ENCODE measurements at places on chromosomes 7 and 10.

DNA sequence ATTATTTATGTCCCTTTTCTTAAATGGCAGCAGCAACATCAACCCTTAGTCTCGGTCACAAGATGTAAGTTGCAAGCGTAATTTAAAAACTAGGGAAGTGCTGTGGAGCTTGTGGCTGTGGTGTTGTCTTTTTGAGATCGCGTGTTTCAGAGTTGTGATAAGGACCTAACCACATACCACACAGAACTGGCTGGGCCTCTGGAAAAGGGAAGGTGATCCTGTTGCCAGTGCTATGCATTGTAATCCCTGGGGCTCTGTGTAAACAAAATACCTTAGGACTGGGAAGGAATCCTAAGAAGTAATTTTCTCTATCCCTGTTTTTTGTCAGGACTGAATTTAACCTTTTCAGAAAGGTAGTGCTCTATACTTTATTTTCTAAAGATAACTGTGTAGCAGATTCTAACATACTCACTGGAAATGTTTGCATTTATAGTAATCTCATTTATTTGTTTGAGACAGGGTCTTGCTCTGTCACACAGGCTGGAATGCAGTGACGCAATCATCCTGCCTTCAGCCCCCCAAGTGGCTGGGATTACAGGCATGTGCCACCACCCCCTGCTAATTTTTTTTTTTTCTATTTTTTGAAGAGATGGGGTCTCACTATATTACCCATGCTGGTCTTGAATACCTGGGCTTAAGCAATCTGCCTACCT is 60.4 kb downstream of the INPP5F start:
- DNase-seq = peak; percentile 6

- no peak for DNase-seq
Measured at GRCh38 chr10:123200531-123200930, 46.3 kb downstream of the BUB3 start.

DNA sequence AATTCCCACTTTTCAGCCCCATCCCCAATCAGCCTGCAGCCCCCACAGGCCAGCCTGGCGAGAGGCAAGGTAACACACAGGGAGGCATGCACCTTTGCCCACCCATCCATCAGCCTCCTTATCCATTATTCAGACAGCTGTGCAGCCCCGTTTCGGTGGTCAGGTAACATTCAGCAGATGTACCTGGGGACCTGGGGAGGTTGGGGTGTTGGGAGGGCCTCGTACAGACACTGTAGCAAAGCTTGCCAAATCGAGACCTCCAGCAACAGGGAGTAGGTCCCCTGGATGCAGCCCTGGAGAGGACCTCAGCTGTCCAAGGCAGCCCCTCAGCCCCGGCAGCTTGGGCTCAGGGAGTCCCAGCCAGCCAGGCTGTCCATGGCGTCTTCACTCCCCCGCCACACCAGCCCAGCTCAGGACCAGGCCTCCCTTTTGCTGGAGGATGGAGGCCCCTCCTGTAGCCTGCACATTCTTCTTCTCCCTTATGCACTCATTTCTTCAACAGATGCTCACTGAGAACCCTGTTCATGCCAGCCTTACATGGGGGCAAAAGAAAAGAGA is 8.5 kb upstream of the DRGX start:
- DNase-seq = no peak

DNA sequence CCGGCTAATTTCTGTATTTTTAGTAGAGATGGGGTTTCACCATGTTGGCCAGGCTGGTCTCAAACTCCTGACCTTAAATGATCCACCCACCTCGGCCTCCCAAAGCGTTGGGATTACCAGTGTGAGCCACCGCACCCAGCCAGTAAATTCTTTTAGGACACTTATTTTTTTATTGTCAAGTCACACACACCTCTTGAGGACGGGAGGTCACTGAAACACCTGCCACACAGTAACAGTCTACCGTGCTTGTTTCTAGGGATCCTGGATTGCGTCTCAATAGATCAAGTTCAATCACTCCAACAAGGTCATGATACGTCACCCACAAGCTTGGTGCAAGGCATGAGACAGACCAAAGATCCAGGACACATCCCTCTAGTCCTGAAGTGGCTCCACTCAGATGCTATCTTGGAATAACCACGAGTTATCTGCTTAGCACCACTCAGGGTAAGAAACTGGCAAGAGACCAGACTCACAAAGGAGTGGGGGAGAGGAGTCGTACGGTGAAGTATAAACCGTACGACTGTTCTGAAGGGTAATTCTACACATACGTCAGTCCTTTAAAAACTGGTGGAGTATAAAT is 58.9 kb upstream of the NCAPG2 start:
- no peak for DNase-seq

DNA sequence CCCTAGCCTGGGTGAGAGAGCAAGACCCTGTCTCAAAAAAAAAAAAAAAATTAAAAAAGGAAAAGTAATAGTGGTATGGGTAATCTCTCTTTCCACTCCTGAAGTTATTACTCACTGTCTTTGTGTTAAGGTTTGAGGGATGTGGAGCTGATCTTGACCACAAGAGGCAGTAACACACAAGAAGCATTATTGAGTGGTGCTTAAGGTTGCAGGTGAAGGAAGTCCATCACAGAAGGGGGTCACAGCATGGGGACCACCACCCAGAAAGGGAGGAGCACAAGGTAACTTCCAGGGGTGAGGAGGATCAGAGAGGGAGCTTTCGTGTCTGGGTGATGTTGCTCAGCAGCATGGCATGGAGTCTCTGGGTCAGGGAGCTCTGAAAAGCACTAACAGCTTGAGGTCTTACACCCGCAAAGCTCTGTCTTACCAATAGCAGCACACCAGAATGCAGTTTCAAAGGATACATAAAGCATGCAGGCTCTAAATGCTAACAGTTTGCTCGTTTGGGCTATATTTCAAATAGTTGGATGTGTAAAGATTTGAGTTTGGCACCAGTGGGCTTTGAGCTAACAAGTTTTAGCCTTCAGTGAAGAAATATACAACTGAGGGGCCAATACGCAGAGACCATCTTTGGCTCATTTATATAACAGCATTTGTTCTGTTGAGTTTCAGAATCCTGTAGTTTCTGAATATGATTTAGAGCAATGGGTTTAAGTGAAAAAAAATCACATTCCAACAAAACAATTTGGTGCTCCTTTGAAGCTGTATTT is 100.4 kb upstream of the DNAJC1 start:
- DNase-seq = no peak

DNA sequence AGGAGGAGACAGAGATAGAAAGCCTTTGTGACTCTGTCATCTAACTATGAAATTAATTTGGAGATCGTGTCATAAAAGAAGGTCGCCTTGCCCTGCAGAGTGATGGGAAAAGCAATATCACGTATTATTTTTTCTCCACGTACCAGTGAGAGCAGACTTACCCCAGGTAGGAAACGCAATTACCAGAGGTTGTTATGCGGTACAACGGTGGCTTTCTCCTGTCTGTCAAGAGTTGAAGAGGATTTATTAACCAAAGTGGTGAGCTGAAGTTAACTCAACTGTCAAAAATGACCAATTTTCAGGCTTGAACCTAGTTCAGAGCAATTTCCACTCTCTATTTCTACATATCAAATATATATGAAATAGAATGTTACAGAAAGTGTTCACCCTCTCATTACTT is 282.6 kb upstream of the PFKP start:
- DNase-seq = no peak

DNA sequence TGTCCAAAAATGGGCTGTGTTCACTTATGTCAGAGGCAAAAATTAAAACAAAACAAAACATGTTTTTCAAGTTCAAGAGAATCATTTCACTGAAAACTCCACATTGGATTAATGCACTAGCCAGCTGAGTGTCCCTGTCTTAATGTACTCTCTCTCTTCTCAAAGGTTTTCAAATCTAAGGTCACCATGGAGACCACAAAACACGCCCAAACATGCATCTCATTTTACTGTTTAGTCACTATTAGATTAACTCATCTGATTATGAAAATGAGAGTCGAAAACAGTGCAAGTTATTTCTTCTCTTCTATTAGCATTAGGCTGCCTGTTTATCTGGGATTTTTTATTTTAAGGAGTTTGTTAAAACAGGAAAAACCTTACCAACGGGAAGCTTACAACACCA is 70.8 kb upstream of the ASAH2 start:
- DNase-seq = no peak

- DNase-seq = no peak
Measured at GRCh38 chr7:2812831-2813230, 31.3 kb downstream of the GNA12 start.

- DNase-seq = no peak
Measured at GRCh38 chr10:639001-639750, 50.3 kb downstream of the DIP2C start.

DNA sequence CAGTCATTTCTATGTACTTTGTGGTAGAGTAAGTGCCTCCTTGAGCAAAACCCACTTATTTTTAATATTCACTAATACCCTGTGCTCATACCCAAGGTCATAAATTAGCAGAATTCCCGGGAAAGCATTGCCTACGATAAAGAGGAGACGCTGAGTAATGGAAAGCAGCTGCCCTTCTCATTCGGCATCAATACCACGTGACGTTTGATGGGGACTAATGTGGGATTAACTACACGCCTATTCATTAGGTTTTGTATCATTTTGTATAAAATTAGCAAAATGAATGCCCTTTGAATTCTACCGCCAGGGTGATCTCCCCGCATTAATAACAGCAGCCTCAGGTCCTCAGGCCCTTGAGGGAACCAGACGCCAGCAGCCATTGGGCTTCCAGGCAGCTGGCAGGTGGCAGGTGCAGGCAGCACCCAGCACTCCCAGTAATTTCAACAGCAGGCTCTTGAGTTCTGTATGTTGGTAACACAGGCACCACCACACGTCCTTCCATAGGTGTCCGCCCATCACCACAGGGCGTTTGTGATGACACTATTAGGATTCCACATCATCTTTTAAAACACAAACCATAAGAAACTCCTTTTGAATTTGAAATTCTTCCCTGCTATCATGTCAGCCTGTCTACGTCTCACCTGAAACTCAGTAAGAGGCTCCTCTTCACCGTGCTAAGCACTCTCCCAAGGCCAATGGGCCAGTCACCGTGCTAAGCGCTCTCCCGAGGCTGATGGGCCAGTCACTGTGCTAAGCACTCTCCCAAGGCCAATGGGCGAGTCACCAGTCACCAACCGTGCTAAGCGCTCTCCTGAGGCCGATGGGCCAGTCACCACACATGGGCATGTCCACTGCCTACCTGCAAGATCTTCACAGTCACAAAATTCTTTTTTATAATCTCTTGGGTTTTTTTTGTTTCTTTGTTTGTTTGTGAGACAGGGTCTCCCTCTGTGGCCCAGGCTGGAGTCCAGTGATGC is 509.4 kb downstream of the PTPRN2 start:
- no peak for DNase-seq

- no peak for DNase-seq
Measured at GRCh38 chr7:85215098-85215497, 28.2 kb upstream of the SEMA3D start.

GRCh38 chr7:97499204-97499603 is 232.7 kb upstream of the TAC1 start:
- DNase-seq = peak; percentile 18

DNA sequence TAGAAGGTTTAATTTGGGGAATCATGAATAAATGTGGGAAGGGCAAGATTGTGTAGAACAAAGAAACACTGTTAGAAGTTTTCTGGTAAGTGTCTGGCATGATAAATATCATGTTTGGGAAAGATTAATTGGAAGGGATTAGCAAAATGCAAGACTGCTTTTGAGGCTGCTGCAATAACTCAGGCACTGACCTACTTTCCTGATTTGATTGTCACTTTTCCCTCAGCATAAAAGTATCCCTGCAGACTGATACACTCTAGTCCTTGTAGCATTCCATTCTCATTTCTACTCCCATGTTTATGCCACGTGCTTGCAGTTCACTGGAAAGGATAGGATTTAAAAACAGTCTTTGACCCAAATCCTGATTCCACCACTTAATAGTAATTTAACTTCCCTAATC is 303.3 kb upstream of the SEMA3A start:
- DNase-seq = no peak

- DNase-seq = no peak
Measured at GRCh38 chr7:134662871-134663205, 16.2 kb downstream of the BPGM start.

DNA sequence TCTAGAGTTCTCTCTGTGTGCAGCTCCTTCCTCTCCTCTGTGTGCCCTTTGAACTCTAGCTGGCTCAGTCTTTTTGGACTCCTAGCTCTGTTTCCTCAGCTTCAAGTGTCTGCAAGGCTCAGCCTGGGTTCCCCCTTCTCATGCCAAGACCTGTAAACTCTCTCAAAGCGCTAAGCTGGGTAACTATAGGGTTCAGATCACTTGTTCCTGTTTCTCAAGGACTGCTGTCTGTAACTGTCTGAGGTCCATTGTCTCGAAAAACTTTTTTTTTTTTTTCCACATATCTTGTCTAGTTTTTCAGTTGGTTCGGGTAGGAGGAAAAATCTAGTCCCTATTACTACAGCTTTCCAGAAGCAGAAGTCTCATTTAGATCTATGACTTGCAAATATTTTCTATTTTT is 46.6 kb upstream of the PPP1R17 start:
- DNase-seq = no peak

DNA sequence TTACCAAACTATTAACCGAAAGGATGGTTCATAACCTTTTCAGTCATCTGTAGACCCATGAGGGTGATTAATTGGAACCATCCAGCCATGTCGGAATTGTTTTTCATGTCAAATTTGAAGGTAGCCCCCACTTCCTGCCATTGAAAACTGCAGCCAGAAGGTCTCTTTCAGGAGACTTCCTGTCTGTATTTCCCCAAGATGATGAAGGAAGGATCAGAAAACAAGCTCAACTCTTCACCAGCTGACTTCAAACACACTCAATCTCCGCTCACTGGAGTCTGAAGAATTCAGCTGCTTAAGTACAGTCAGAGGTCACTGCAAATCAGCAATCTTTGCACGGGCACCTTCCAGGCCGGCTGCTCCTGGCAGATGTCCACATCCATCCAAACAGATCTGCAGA is 291.7 kb upstream of the NPVF start:
- DNase-seq = no peak

GRCh38 chr7:34156336-34156735 is 251.0 kb downstream of the BMPER start:
- DNase-seq = no peak

- no peak for DNase-seq
Measured at GRCh38 chr7:153835103-153835502, 217.1 kb upstream of the DPP6 start.

- no peak for DNase-seq
Measured at GRCh38 chr7:71775648-71776047, 636.5 kb downstream of the CALN1 start.

DNA sequence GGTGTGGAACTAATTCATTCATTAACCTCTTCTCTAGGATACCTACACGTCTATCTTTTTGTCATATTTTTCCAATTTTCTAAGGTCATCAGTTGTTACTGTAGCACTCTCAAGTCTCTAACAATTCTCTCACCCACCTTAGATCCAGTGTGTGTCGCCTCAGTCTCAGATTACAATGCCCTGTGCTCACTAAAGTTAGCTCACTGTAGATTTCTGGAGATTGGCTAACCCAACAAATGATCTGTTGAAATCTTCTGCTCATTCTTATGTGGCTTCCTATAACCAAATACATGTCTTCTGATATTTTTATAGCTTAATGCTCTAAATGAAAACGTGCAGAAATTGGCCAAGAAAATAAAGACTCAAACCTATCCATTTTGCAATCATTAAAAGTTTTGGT is 142.6 kb downstream of the SLC25A13 start:
- no peak for DNase-seq

- DNase-seq = no peak
Measured at GRCh38 chr7:117217106-117218035, 105.5 kb downstream of the WNT2 start.

- DNase-seq = peak; percentile 59
Measured at GRCh38 chr10:71268247-71268691, 50.8 kb upstream of the SLC29A3 start.

Measured in midbrain (tissue), 1 donor.